Central memory CD8-positive, alpha-beta T cell (primary cell): ENCODE measurements at places on chromosomes 16 and 17.
A peak's percentile ranks its signal among the peaks of the same experiment; 100 is the strongest.

GRCh38 chr17:48052956-48053757 is 5.0 kb downstream of the NFE2L1 start:
- no peak for DNase-seq

DNA sequence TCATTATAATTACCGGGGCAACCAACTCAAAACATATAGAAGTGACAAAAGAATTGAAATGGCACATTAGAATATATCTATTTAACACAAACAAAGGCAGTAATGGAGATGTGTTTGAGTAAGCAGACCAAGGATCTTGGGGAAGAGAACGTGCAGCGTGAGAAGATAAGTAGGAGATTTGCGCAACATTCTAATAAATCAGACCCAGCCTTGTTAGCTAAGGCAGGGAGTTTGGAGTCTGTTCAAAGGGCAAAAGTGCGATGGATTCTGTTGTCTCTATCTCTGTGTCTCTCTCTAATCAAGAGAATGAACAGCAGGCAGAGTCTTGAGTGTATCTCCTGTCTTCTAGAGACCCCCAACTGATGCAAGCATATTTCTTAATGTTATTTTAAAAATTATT is 55.0 kb upstream of the FA2H start:
- DNase-seq: no peak

DNA sequence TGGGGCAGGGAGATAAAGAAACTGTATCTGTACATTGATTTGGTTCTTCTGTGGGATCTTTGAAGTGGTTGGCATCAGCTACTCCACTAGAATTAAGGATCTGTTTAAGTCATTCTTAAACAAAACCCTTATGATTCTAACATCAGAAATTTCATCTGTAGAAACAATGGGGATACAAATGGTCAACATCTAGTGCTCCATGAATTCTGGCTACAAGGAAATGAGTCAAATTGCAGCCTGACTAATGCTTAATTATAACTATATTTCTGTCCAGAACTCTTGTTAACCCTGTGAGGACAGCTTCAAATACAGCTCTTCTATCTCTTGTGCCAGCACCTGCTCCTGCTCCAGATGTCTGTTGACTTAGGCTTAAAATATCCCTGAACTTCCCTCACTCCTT is 13.9 kb upstream of the GINS3 start:
- no peak for DNase-seq

- DNase-seq: peak; percentile 58
Observed at GRCh38 chr16:22318690-22319358, 21.6 kb downstream of the POLR3E start.

GRCh38 chr17:40909755-40910154 is 24.7 kb upstream of the KRT20 start:
- no peak for DNase-seq

GRCh38 chr17:34571428-34572130 is 7.8 kb upstream of the TMEM132E start:
- DNase-seq: no peak

- no peak for DNase-seq
Observed at GRCh38 chr16:48136547-48137360, 19.0 kb downstream of the ABCC12 start.

- DNase-seq: no peak
Observed at GRCh38 chr16:2472885-2473445, 1.9 kb downstream of the NTN3 start.

- no peak for DNase-seq
Observed at GRCh38 chr16:63461248-63461841, 1425.1 kb upstream of the CDH8 start.

- DNase-seq: no peak
Observed at GRCh38 chr17:67620088-67620487, 97.6 kb upstream of the NOL11 start.

GRCh38 chr16:1075546-1075945 is 3.0 kb downstream of the SSTR5 start:
- DNase-seq: no peak

GRCh38 chr16:48687421-48688038 is 77.5 kb upstream of the N4BP1 start:
- no peak for DNase-seq

- peak; percentile 48 for DNase-seq
Observed at GRCh38 chr16:70018254-70018653, 67.1 kb downstream of the CLEC18A start.

DNA sequence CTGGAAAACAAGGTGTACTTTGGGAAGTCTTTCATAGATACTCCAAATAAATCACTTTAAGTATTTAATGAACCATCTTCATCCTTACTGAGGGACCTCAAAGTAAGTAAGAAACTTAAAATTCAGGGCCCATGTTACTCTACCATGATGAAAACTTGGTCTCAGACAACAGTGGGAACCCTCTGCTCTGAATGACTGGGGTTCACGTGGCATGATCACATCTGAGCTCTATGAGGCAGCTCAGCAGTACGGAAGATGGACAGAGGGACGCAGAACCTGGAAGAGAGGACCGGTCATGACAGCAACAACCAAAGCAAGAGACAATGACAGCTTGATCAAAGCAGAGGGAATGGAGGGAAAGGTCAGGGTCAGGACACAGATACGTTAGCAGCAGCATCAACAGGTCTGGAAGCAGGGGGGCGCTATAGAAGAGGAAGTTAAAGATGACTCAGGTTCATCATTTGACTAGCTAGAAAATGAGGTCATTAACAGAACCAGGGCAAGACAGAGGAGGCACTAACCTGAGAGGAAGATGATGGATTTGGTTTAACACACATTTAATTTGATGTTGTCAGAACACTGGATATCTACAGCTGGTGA is 9.5 kb downstream of the XPO6 start:
- DNase-seq: no peak

GRCh38 chr17:178292-179065 is 3.0 kb downstream of the DOC2B start:
- no peak for DNase-seq

- DNase-seq: no peak
Observed at GRCh38 chr17:81040791-81041337, 5.9 kb downstream of the BAIAP2 start.

- DNase-seq: no peak
Observed at GRCh38 chr17:16988749-16989229, 16.9 kb upstream of the TNFRSF13B start.

GRCh38 chr16:15729152-15729551 is 79.1 kb downstream of the NDE1 start:
- DNase-seq: no peak

DNA sequence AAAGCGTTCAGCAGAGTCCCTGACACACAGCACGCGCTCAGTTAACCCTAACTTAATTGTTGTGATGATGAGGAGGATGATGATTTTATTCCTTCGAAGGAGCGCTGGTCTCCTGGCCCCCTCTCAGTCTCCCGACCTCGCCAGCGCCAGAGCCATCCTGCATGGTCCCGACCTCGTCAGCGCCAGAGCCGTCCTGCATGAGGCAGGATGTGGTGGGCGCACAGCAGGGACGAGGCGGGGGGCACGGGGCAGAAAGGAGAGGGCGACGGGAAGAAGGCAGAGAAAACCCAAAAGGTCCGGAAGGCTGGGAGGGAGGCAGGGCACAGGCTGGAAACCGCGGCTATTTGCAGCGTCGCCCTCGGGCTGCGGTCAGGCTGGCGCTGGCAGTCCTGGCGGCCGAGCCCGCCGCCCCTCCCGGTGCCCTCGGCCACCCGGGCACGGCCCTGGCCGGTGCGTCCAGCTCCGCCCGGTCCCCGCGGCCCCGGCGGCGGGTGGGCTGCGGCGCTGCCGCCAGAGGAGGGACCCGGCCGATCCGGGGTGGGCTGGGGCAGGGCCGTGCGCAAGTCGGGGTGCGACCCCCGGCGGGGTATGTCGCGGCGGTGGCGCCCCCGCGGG is 3.0 kb upstream of the TAC4 start:
- no peak for DNase-seq

DNA sequence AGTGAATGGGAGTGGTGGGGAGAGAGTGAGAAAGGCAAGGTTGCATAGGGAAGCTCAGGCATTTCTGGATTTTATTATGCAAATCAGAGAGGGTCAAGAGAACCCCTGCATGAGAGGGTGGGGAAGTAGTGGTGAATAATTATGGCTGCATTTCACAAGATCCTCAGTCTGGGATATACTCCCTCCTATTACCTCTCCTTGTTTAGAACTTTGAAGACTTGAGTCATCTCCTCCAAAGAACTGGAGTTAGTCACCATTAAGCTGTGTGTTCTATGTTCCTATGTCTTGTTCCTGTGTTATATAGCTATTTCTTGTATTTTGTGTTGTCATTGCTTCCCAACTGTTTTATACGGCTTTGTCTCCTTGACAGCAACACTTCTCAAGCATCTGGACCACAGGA is 18.4 kb downstream of the SOX9 start:
- no peak for DNase-seq

- no peak for DNase-seq
Observed at GRCh38 chr16:78896280-78896679, 704.3 kb downstream of the MAF start.

DNA sequence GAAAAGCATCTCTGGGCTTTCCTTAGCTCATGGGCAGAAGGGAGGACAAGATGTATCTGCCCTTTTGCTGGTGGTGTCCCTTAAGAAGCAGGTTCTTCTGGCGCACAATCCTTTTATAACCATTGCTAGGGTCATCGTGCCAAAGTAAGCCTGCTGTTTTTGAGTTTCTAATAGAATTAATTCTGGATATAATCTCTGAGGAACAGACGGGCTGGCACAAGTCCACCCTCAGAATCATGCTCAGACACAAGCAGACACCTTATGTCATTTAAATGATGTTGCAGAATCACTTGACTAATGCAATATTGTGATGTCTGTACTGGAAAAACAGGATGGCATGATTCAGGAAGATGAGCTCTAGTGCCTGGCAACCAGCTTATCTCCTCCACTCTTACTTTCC is 18.8 kb upstream of the MMD start:
- DNase-seq: no peak

DNA sequence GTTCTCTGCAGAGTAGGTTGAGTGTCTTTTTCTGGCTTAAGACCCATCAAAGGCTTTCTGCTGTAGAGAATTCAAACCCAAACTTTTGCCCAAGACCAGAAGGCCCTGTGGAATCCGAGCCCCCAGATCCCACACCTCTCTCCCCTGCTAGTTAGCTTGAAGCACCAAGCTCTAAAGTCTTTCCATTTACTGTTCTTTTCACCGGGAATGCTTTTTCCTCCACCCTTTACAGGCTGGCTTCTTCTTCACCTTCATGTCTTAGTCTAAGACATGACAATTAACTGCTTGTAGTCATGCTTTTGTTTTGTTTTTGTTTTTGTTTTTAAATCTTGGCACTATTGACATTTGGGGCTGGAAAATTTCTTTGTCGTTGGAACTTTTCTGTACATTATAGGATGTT is 15.5 kb downstream of the HSD17B2 start:
- DNase-seq: no peak

DNA sequence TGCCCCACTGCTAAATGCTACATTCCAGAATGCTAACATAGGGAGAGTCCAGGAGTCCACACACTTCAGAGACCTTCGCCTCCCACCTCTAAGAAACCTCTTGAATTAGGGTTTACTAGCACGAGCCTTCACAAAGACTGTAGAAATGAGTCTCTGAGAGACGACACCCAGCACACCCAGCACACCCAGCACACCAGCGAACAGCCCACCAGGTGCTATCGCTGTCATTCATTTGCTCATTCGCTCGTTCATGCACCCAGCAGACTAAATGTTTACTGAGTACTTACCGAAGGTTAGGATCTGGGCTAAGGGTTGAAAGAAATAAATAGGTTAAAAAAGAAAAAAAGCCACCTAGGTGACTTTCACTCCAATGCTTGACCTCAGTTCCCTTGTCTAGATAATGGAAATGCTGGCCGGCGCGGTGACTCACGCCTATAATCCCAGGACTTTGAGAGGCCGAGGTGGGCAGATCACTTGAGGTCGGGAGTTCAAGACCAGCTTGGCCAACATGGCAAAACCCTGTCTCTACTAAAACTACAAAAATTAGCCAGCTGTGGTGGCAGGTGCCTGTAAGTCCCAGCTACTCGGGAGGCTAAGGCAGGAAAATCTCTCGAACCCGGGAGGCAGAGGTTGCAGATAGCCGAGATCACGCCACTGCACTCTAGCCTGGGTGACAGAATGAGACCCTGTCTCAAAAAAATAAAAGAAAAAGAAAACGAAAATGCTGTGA is 100.8 kb downstream of the ADCY9 start:
- no peak for DNase-seq

- no peak for DNase-seq
Observed at GRCh38 chr16:27275394-27275793, 6.8 kb upstream of the NSMCE1 start.

GRCh38 chr17:46771561-46772474 is 46.7 kb downstream of the WNT3 start:
- no peak for DNase-seq

GRCh38 chr17:74671031-74671771 is 41.5 kb downstream of the CD300LF start:
- DNase-seq: peak; percentile 42

GRCh38 chr17:18017958-18018357 is 21.0 kb downstream of the ATPAF2 start:
- DNase-seq: no peak

DNA sequence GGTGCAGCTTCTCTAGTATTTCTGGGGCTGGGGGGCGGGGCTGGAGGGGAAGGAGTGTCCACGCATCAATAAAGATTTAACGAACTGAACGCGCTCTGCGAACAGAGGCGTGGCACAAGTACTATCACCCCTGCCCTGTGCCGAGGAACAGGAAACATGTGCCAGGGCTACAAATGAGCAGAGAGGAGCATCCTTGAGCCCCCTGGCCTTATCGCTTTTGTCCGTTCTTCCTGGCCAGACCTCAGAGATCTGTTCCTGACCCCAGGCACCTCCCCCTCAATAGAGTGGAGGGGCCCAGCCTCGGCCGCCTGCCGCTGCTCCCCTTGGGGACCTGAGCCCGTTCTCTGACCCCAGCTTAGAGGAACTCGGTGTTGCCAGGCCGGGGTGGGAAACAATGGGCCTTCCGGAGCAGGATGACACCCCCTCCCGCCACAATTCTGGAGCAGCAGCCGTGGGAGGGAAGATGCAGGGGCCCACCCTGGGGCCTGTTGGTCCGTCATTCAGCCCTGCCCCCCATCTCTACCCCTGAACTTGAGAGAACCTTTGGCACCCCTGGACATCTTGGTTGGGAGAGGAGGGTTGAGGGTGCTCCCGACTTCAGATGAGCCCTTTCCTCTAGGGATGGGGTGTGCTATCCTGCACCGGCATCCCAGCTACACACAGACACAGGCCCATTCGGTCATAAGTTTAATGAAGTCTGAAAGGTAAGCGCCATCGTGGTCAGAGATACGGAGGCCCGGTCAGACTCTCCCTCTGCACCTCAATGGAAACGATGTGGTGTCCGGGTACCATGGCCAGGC is 1.1 kb downstream of the NAA38 start:
- DNase-seq: peak; percentile 25

DNA sequence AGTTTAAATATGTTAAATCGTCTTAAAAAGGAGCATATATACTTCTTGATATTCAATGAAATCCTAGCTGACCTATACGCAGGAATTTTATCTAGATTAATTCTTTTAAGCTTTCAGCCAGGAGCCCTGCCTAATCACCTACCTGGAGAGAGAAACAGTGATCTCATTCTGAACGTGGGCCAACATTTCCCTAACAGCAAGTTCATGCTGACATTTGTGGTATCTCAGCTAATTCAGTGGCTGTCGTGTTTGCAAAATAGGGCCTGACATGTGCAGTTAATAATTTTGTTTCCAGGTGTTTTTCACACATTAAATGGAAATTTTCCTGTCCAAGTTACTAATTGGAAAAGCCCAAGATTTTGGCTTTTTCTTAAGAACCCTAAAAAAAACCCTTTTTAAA is 17.4 kb downstream of the KRT24 start:
- no peak for DNase-seq

GRCh38 chr16:27822529-27822928 is 241.0 kb downstream of the GSG1L start:
- DNase-seq: no peak
